ENCODE measurements at places on chromosomes 2 and 18.

DNA sequence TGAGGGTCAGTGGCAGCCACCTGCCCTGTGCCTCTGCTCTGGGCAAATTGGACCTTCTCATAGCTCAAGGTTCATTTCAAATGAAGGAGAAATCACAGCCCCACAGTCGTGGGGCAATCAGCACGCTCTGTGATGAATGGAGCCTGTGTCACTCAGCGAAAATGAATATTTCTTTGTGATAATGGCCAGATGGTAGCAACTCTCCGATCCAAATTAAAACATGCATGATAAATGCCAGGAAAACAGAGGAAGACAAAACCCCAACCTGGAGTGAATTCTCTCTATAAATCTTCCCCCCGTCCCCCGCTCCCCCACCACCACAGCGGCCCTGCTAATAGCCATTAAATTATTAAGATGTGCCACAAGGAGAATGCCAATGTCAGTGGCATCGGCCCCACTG lies 258.4 kb downstream of the CELF4 start:
- no peak for DNase-seq

DNA sequence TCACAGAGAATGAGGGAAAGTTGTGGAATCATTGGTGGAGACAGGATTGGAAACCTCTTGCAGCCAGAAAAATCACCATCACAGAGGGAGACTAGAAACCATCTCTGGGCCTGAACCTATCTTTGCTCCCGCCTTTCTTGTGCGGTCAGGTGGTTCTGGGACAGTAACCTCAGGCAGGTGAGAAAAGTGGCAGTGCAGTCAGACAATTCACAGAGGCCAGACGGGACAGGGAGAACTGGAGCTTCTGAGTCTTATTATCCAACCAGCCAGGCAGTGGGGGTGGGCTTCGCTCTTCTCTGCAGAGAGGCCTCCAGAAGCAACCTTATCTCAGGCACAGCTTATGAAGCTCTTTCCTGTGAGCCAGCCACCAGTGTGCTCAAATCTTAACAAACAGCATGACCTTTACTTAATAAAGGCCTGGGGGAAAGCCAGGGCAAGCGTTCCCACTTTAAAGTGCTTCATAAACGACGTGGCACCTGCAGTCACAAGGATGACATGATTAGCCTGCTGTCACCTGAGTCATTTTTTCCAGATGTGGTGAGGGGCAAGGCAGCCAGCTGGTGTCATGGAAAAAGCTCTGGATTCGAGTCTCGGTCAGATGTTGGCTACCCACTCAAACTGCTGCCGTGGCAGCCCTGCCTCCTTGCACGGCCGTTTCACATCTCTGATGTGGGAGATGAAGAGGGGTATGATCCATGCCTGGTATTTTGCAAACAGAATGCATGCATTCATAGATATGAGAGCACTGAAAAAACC lies 109.7 kb downstream of the B3GNT2 start:
- peak; percentile 60 for DNase-seq

DNA sequence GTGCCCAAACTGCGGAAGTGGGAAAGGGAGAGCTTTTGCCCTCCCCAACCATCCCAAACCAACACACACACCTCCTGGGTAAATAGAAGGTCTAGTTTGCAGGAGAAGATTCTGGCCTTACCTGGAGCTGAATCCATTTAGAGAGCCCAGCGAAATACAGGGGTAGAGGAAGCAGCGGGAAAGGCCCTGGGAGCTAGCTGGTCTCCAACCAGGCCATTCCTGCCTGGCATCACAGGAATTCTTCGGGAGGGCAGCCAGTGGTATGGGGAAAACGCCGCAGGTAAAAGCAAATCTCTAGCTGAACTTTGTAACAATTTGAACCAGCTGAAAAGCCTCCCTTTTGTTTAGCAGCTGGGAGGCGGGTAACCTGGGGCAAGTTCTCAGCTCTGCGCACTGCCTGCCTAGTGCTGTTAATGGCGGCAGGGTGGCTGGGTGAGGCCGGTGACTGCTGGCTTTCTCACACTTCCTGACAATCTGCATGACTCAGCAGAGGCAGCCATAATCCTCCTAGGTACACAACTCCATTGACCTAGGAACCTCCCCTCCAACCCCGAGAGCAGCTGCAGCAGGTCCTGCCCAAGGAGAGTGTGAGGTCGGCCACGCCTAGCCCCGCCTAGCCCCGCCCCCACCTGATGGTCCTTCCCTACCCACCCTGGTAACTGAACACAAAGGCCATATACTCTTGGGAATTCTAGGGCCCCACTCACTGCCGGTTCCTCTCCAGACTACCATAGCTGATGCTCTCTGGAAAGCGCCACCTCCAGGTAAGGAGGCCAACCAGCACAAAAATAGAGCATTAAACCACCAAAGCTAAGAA lies 483.8 kb upstream of the REG3G start:
- DNase-seq: no peak

DNA sequence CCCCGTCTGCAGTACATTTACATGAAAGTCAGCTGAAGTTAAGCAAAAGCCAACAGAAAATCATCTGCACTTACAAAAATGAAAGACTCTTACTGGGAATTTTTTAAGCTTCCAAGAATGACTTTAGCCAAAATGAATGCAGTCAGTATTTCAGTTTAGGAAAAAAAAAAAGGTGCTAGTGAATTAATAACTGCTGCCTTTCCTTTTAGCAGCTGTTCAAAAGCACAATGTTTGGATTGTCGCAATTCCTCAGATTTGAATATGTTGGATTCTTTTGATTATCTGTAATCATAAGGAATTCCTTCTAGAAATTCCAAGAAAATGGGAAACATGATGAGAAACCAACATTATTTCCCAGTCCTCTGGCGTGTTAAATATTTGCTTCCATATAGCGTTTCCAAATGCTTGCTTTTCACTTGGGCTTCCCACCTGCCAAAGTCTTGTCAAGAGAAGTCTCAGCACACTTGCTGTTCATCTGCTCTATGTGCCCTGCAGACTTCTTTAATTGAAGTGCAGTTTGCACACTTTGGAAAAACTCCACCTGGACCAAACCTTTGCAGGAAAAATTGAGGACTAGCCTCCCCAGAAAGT lies 653.0 kb upstream of the SLC39A10 start:
- no peak for DNase-seq

GRCh38 chr18:74511823-74512222 lies 15.7 kb downstream of the CNDP2 start:
- no peak for DNase-seq

All from lung microvascular endothelial cell (primary cell).